DMS 273 treated with DMSO at 0.1 percent for 48 hours (cell line): ENCODE measurements at places on chromosomes 12 and 14.

- DNase-seq = no peak
Observed at GRCh38 chr12:126807312-126807865, 1459.6 kb upstream of the TMEM132C start.

DNA sequence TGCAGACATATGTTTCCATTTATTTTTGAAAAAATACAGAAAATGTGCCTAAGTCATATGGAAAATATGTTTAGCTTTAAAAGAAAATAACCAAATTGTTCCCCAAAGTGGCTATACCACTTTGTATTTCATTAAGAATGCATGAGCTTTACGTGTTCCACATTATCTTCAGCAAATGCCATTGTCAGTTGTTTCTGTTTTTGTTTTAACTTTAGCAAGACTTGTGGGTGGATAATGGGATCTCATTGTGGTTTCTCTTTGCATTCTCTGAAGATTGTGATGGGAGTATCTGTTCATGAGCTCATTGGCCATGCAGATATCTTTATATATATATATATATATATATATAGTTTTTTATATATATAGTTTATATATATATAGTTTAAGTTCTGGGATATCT is 181.5 kb downstream of the CCER1 start:
- no peak for DNase-seq

DNA sequence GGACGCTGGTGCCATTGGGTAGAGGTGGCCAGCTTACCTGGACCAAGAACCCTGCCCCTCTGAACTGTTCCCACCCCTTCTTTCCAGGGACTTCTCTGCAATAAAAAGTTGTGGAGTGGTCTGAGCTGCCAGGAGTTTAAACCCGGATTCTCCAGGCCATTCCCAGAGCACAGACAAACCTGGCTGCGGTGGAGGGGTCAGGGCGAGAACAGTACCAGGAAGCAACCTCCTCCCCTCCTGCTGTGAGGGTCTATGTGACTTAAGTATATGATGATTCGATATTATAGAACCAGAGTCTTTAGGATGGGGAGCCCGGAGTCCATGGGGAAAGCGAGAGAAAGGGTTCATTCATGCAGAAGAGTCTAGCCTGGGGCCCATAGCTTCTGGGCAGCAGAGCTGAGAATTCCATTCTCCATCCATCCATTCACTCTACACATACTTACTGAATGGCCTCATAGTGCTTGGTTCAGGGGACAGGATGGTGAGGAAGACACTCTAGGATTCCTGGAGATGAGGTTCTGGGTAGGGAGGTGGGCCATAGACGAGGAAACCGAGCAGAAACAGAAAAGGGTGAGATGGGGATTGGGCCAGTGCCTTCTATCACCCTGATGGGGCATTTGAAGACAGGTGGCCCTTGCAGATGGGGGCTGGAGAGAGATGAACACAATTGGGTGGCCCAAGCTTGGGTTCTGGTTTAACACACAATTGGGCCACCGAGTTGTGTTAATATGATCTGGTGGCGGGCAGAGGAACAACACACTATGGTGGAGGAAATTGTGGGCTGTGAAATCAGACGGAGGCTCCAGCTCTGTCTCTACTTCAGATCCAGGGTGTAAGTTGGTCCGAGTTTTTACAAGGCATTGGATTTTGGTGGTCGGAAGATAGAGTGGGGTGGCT is 5.2 kb downstream of the KRT86 start:
- no peak for DNase-seq

- DNase-seq = no peak
Observed at GRCh38 chr14:23402296-23403138, 5.6 kb downstream of the MYH6 start.

- DNase-seq = peak; percentile 94
Observed at GRCh38 chr14:76086636-76087035, 65.1 kb upstream of the GPATCH2L start.

- no peak for DNase-seq
Observed at GRCh38 chr14:54309615-54310014, 87.2 kb upstream of the CDKN3 start.
